ENCODE measurements at places on chromosomes 13 and 19.

GRCh38 chr13:51996641-51997040 is 14.6 kb downstream of the ATP7B start:
- no peak for DNase-seq

GRCh38 chr19:47471733-47472457 is at the start of gene SLC8A2:
SLC8A2 (minus strand) TSS chr19:47471893; CDS start chr19:47466403, 5,490 bp downstream.
- DNase-seq, result no peak

GRCh38 chr13:50915565-50915964 is 6.0 kb downstream of the RNASEH2B start:
- DNase-seq, result no peak

DNA sequence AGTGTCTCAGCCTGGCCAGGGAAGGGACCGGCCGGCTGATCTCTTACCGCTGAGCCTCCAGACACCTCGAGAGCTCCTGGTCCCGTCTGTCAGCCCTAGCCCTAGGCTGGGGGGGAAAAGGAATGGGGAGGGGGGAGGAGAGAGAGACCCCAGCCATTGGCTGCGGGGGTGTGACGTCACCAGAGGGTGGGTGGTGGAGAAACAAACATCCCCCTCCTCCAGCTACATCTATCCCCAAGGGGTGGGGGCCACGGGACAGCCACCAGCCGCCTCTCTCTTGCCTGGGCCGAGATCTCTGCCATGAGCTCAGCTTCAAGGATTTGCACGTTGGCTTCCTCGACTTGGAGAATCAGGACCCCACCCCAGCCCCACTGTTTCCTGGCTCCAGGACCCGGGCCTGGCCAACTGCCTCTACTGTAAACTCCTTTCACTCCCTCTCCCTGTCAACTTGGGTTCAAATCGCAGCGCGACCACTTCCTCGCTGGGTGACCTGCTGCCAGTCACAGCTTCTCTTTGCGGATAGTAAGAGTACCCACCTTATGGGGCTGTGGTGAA is at the start of gene PRX:
PRX (minus strand) TSS at position 88 of the 555 bp plus-strand sequence. CDS start 5,446 bp downstream, outside the sequence.
- DNase-seq, result no peak

GRCh38 chr19:1016647-1017114 is 4.2 kb downstream of the TMEM259 start:
- no peak for DNase-seq

- no peak for DNase-seq
Measured at GRCh38 chr19:54011507-54012211, 20.2 kb downstream of the CACNG6 start.

Data from vagina (tissue), 2 donors.